ENCODE measurements at places on chromosomes 16 and 17.

- no peak for DNase-seq
Observed at GRCh38 chr17:7486181-7486580, 2.0 kb downstream of the POLR2A start.

- DNase-seq, result no peak
Observed at GRCh38 chr16:11075163-11075562, 130.8 kb downstream of the CLEC16A start.

GRCh38 chr17:61717352-61717751, 126.3 kb upstream of the NACA2 start:
- no peak for DNase-seq

- DNase-seq, result no peak
Observed at GRCh38 chr16:27768651-27769272, 218.8 kb downstream of the KATNIP start.

DNA sequence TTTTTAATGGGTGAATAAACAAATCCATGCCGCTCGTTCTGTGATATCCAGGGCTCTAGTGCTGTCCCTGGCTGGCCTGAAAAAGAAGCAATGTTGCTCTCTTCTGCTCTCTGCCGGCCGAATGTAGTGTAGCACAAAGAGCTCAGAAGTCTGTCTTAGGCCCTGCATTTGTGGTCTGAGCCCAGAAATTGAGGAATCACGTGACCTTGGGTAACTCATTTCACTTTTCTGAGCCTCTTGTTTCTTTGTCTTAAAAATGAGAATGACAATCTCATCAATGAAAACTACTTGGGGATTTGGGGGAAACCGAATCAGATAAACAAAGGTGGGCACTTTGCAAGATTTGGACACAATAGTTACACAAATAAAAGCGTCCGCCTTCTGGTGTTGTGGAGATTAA, 381.6 kb upstream of the ASIC2 start:
- DNase-seq, result peak; percentile 1
